HCT116 (cell line): ENCODE measurements at places on chromosomes 1 and 21. TPM values are rescaled to one million over a fixed set of nuclear protein-coding genes. Genes with fewer than 3 reads are reported as not detected.

UBE2U gene
- not detected for total RNA-seq

DNA sequence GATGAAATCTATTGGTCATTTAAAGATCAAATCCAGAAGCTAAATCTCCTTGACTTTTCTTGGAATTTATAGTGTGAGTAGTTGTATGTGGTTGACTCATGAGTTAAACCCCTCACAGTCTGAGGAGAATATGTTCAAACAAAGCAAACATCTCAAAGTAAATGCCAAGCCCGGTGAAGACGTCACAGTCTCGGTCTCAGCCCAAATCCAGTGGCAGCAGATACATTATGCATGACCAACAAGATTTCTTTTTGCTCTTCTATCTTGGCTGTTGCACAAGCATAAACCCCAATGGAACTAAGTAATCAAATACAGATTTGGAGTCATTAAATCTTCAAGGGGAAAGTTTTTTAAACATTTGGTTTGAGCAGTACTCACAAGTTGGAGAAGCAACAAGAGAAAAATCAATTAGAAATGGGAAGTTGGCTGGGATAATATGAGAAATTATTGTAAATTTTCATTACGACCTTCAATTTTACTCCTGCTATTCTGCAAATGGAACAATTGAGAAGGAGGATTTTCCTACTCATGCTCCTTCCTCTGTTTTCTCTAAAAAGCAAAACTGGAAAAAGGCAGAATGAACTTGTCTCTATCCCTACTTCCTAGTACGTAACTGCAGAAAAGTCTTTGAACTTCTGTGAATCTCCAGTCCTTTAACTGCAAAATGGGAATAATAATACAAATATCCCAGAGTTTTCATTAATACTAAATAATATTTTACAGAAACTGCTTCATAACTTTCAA is 575.8 kb downstream of the NUF2 start:
- no peaks in the 10 kb centered on the region for H3K4me1 ChIP-seq
- no peak overlapping the region for H3K27ac ChIP-seq
- DNase-seq, result no peak
- no peaks in the 10 kb centered on the region for H3K36me3 ChIP-seq

DNA sequence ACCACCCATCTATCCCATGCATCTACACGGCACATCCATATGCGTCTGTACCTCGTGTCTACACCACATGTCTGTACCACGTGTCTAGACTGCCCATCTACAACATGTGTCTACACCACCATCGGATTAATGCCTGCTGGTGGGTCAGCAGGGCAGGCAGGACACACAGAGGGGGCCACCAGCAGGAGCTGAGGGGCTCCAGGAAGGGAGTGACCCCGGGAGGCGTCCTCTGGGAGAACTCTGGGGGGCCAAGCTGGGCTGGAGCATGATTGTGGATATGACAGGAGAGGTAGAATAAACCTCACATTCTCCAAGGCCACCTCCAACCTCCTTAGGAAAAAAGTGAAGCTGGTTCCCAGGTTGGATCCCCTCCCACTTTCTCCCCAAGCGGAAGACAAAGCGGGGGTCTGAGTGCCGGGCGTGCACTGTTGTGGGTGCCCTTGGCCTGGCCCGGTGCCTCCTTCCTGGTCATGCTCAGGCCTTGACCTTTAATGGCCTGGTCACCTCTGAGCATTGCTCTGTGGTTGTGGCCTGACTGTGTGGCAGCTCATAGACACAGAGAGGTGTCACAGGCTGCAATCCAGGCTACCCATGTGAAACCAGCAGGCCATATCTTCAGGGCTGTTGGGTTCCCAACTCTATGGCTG is 881 bp upstream of the ACTRT2 start:
- no peak overlapping the region for H3K27ac ChIP-seq
- no peaks in the 10 kb centered on the region for H3K4me1 ChIP-seq
- H3K36me3 ChIP-seq, result no peaks in the 10 kb centered on the region
- peaks cover 4% of the 10 kb centered on the region; the same call in 1 of the 2 replicates for H3K27me3 ChIP-seq

DNA sequence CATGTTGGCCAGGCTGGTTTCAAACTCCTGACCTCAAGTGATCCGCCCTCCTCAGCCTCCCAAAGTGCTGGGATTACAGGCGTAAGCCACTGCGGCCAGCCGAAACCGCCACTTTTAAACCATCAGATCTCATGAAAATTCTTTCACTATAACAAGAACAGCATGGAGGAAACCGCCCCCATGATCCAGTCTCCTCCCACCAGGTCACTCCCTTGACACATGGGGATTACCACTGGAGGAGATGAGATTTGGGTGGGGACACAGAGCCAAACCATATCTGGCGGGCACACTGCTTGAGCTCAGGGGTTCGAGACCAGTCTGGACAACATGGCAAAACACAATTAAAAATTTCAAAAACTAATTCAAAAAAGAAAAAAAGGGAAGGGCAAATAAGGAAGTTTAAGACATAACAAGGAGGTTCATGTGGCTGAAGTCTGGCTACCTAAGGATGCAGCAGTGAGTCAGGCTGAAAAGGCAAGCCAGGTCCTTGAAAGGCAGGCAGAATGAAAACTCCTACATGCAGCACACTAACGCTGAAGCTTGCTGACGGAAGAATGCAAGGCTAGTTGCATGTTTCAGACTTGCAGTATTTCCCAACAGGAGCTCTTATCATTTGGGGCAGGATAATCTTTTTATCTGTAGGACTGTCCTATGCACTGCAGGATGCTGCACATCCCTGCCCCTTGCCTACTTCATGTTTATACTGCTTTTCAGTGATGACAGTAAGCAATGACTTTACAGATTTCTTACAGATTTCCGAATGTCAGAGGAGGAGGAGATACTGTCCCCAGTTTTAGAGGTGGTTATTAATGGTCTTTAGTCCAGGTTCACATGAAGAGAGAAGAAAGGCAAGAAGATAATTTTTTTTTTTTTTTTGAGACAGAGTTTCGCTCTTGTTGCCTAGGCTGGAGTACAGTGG is 49.3 kb downstream of the FBXO42 start:
- DNase-seq, result no peak
- no peaks in the 10 kb centered on the region for H3K27me3 ChIP-seq
- H3K4me3 ChIP-seq, result no peak overlapping the region
- H3K27ac ChIP-seq, result no peak overlapping the region
- H3K36me3 ChIP-seq, result peaks cover 14% of the 10 kb centered on the region

MAP3K21 gene
- 19.1 TPM for total RNA-seq

AMY2A gene
- 0.42 TPM for total RNA-seq

DNA sequence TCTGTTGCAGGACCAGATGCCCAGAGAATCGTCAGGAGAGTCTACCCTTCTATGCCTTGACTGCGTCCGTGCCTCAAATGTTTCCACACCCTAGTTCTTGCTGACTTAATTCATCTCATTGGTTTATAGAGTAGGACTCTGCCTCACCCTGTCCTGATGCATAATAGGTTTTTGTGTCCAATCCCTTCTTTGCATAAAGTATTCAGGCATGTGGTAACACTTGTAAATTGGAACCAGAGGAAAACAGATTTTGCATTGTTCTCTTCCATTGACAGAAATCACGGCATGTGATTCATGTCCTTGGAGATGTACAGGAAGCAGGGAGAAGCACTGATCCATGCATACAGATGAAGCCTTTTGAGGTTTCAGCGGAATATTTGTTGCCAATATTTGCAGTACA is 29.5 kb downstream of the PLPPR5 start:
- no peaks in the 10 kb centered on the region for H3K4me1 ChIP-seq
- H3K27me3 ChIP-seq, result no peaks in the 10 kb centered on the region
- no peak overlapping the region for H3K27ac ChIP-seq
- H3K36me3 ChIP-seq, result no peaks in the 10 kb centered on the region
- H3K4me3 ChIP-seq, result no peak overlapping the region

OPTC gene
- not detected for total RNA-seq

GRCh38 chr1:246434335-246434734 is 72.7 kb downstream of the SMYD3 start:
- no peaks in the 10 kb centered on the region for H3K36me3 ChIP-seq
- no peak for DNase-seq
- no peak overlapping the region for H3K4me3 ChIP-seq
- H3K4me1 ChIP-seq, result peaks cover 11% of the 10 kb centered on the region

SLC35F3 gene
- total RNA-seq, result 6.4 TPM

TRIM58 gene
- total RNA-seq, result not detected

C1orf146 gene
- total RNA-seq, result not detected

HRNR gene
- total RNA-seq, result not detected

GRCh38 chr1:181160998-181161870 is 72.7 kb downstream of the IER5 start:
- no peak overlapping the region for H3K4me3 ChIP-seq
- H3K4me1 ChIP-seq, result peaks cover 13% of the 10 kb centered on the region; the same call in 1 of the 2 replicates
- no peak overlapping the region for H3K27ac ChIP-seq
- H3K27me3 ChIP-seq, result no peaks in the 10 kb centered on the region
- 0 out of 2 replicates have a peak, but pooled peaks cover 3% of the 10 kb centered on the region for H3K36me3 ChIP-seq

SPATA17 gene
- 2.5 TPM for total RNA-seq

DNA sequence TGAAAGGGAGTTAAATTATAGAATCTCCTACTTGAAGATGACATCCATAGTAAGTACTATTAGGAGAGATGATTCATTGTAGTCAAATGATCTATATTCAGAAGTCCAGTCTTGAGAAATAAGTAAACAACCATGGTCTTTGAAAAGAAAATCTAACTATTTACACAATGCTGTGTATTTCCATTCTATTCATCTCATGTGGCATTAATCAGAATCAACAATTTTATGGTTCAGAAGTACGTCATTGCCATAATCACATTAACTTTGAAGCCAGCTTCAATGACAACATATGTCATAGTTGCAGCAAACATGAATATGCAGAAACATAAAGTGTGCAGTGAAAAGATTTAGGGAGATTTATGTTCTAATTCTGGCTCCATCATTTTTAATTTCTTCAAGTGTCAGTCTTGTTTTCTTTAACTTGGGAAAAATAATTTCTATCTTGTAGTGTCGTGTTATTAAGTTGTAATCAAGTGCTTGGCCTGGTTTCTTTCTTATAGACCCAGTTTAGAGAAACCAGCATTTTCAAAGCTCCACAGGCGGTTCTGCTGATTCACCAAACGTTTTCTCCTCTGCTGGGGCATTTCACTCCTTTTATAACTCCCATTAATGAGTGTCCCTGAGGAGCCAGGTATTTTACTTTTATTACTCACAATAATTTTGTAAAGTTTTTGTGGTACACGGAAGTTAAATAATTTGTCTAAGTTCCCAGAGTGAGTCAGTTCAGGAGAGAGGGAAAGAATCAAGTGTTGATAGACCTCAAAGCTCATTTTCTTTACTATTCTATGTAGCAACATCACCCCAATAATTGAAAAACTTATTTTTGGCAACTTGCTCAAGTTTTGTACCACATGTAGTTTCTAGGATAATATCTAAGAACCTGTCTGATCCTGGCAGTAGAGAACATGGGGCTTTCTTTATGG is 35.9 kb upstream of the PTGS2 start:
- H3K4me1 ChIP-seq, result no peaks in the 10 kb centered on the region
- H3K36me3 ChIP-seq, result no peaks in the 10 kb centered on the region
- no peak for DNase-seq
- no peak overlapping the region for H3K27ac ChIP-seq

LCE1F gene
- total RNA-seq, result not detected

GRCh38 chr1:36731226-36732014 is 248.7 kb upstream of the CSF3R start:
- H3K4me1 ChIP-seq, result no peaks in the 10 kb centered on the region
- H3K4me3 ChIP-seq, result no peak overlapping the region
- H3K27ac ChIP-seq, result no peak overlapping the region

DNA sequence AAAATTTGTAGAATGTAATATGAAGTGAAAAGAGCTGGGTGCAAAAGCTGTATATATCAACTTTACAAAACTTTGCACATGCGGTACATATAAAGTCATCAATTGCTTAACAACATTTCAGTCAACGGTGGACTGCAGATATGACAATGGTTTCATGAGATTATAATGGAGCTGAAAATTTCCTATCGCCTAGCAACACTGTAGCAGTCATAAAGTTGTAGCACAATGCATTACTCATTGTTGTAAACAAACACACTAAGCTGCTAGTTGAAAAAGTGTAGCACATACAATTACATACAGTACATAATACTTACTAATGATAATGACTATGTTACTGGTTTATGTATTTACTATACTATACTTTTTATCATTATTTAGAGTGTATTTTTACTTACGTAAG is 64.0 kb downstream of the RGS7 start:
- H3K27me3 ChIP-seq, result no peaks in the 10 kb centered on the region
- H3K36me3 ChIP-seq, result no peaks in the 10 kb centered on the region
- no peak overlapping the region for H3K27ac ChIP-seq
- no peak for DNase-seq
- H3K4me1 ChIP-seq, result no peaks in the 10 kb centered on the region

KCNN3 gene
- total RNA-seq, result 1.1 TPM

DNA sequence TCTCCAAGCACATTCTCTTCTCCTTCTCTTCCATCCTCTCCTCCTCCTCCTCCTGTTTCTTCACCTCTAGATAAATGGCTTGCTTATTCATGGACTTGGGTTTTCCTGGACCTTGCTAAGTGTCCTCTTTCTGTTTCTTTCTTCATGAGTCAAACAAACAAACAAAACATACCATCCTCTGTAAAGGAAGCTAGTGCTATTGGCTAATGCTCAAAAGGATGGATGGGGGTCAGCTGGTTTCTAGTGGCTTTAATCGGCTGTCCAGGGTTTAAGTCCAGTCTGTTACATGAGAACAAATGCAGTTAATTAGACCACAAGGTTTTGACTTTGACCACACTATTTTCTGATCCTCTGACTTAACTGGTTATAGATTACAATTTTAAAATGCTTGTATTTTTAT is 83.8 kb upstream of the TSPAN2 start:
- DNase-seq, result no peak
- H3K36me3 ChIP-seq, result no peaks in the 10 kb centered on the region
- no peak overlapping the region for H3K27ac ChIP-seq
- peaks cover 18% of the 10 kb centered on the region for H3K4me1 ChIP-seq

COL18A1 gene
- total RNA-seq, result 59.5 TPM

DNA sequence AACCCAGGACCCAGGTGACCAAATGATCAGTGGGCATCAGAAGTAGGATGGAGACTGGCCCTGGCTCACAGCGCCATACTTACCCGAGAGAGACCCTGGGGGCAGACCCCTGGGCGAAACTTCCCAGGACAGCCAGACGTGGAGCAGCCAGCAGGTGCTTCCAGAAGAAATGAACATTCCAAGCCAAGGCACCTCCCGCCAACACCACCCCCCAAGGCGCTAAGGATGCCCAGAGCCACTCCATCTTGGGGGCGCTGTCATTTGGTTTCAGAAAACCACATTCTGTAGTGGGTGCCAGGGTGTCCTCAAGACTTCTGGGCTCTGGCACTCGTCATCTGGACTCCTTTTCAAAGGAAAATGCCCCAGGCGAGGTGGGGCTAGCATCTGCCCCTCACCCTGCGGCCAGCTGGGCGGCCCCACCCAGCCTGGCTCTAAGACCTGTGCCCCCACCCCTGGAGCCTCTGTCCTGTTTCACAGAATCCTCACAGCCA is 98.8 kb downstream of the RIPK4 start:
- H3K27ac ChIP-seq, result no peak overlapping the region
- H3K4me1 ChIP-seq, result peaks cover 6% of the 10 kb centered on the region; the same call in 1 of the 2 replicates
- no peak overlapping the region for H3K4me3 ChIP-seq
- H3K27me3 ChIP-seq, result no peaks in the 10 kb centered on the region
- no peak for DNase-seq

- no peaks in the 10 kb centered on the region for H3K4me1 ChIP-seq
- no peaks in the 10 kb centered on the region for H3K36me3 ChIP-seq
- no peak for DNase-seq
- H3K4me3 ChIP-seq, result no peak overlapping the region
These were observed 58.4 kb upstream of the IGSF21 start for GRCh38 chr1:18049228-18049627.
